ENCODE measurements at places on chromosomes 13 and 19.
A peak's percentile ranks its signal among the peaks of the same experiment; 100 is the strongest.

DNA sequence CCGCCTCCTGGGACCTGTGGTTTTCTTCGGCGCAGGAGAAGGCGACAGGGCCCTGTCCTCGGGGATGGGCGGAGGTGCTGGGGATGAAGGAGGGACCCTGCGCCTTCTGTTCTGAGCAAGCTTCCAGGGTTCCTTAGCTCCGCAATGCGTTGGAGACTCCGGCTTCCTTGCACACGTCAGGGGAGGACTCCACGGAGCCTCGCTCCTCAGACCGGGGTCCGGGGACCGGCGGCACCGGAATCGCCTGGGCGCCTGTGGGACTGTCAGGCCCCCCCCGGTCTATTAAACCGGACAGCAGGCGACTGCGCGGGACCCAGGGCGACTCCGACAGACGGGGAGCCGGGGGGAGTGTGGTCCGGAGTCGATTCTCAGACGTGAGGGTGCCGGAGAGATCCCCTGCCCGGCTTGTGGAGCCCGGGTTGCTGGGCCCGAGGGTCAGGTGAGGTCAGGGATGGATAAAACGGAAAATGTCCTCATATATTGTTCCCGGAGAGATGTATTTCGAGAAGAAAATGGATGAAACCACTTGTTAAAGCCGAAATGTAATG is 227.4 kb downstream of the TEX29 start:
- no peak for DNase-seq

- peak; percentile 83 for DNase-seq
These were observed 9.6 kb upstream of the UBL3 start for GRCh38 chr13:29859971-29860370.

DNA sequence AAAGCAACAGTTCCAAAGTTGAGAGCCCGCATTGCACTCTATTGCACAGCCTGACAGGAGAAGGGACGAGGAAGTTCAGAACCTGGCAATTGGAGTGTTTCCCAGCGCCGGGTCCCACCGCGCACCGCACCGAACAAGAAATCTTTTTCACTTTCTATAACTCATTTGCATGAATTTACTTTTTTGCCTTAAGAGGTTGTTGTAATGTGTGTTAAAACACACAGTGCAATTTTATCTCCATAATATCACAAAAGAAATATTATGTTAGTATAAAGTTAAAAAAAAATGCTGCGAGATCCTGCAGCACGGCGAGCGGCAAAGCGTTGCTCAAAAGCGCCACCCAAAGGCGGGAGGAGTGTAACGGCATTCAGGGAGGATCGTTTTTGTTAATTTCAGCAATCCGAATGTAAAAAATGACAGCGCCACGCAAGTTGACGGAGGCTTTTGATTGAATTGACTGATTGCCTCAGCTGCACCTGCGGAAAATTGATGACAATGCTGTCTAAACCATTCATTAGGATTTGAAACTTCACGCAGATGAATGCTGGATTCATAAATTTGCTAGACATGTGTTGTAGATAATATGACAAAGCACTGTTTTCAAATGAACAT is 303.6 kb upstream of the ZNF507 start:
- DNase-seq = peak; percentile 2

DNA sequence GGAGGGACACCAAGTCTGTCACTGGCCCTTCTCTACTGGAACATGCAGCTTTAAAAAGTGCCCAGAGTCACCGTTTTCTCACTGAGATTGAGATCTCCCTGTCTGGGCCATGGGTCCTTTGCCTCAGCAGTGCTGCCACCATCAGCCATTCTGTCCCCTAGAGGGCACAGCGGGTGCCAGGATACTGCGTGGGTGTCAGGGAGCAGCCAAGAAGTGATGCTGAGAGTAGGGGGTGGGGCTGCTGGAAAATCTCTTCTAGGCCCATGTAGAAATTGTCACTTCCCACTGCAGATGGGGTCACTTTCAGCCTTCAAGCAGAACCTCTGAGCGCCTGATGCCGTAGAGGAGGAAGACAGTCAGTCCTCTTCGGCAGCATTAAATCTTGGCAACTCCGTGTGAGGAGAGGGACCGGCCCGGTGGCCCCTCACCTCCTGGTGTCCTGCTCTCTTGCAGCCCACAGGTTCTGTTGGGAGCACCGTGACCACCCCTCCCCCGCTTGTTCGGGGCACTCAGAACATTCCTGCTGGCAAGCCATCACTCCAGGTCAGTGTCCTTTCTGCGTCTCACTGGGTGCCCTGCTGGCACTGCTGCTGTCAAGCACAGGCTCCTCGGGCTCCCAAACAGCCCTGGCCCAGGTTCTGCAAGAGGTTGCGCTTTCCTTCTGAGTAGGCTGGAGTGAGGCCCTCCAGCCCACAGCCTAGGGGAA is 21.4 kb downstream of the TSSK6 start:
- DNase-seq = no peak

GRCh38 chr13:53343361-53343744 is 314.7 kb downstream of the OLFM4 start:
- no peak for DNase-seq

GRCh38 chr13:73741111-73741510 is 393.1 kb downstream of the KLF12 start:
- no peak for DNase-seq

DNA sequence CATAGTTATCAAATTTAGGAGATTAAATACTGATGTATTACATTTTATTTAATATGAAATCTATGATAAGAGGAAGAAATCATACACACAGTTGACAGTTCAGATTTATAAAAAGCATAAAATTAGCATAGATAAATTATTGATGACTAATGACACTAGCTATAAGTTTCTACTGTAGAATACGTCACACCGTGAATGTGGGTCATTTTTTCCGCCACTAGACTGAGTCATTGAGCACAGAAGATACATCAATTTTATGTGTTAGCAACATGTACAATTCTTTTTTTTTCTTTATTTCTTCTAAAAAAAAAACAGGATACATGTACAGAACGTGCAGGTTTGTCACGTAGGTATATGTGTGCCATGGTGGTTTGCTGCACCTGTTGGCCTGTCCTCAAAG is 22.2 kb downstream of the AP2S1 start:
- DNase-seq = no peak

GRCh38 chr13:48635478-48635877 is 18.3 kb upstream of the CYSLTR2 start:
- DNase-seq = no peak

GRCh38 chr13:57633141-57633949 is 1.8 kb downstream of the PCDH17 start:
- no peak for DNase-seq

DNA sequence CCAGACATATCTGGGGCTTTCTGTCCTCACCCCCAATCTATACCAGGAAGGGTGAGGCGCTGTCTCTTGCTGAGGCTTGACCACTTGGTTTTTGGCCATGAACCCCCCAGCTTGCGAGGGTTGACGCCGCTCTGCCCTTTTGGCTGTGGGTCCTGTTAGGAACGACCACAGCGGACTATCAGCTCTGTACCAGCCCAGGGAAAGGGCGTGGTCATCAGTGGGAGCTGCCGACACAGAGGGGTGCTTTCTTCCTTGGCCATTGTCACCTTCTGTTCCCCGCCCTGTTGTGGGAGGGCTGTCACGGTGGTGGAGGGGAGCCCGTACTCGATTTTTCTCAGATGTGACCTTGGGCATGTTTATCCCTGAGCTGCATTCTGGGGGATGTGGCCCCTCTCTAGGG is 5.7 kb downstream of the DCAF15 start:
- no peak for DNase-seq

Data from epithelial cell of esophagus (primary cell).